Activated effector memory CD4-positive, alpha-beta T cell treated with Interleukin-2 at 50 U/mL for 16 hours (primary cell): ENCODE measurements at places on chromosomes 7 and 10.
A peak's percentile ranks its signal among the peaks of the same experiment; 100 is the strongest.

- no peak for DNase-seq
Measured at GRCh38 chr7:10474048-10474447, 499.6 kb upstream of the PHF14 start.

- DNase-seq, result no peak
Measured at GRCh38 chr7:149325248-149325647, 63.3 kb downstream of the ZNF783 start.

- no peak for DNase-seq
Measured at GRCh38 chr7:46153583-46153950, 232.5 kb upstream of the IGFBP3 start.

GRCh38 chr10:10431422-10432066 is 586.1 kb upstream of the CELF2 start:
- DNase-seq, result no peak

DNA sequence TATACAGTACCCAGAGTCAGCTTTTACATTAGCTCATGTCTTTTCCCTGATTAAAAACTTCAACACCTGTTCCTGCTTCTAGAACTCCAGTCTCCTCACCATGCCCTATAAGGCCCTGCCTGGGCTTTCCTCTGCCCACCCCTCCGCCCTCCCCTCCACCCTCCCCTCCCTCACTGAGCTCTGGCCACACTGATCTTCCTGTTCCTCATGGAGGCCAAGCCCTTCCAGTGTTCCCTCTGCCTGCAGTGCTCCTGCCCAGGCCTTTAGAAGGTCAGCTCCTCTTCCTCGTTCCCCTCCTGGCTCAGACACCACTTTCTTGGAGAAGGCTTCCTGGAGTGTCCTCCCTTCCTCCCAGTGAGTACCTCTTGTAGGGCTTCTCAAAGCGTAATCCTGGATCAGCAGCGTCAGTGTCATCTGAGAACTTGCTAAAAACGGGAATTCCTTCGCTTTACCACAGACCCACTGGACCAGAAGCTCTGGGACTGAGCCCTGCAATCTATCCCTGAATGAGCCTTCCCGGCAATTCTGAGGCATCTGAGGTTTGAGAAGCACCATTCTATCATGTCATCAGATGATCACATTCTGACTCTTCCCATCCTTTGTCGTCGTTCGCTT is 3.7 kb downstream of the PDZD7 start:
- no peak for DNase-seq

- DNase-seq, result no peak
Measured at GRCh38 chr10:56222237-56222636, 138.8 kb downstream of the ZWINT start.

- DNase-seq, result no peak
Measured at GRCh38 chr7:128938544-128939074, 882 bp downstream of the IRF5 start.

DNA sequence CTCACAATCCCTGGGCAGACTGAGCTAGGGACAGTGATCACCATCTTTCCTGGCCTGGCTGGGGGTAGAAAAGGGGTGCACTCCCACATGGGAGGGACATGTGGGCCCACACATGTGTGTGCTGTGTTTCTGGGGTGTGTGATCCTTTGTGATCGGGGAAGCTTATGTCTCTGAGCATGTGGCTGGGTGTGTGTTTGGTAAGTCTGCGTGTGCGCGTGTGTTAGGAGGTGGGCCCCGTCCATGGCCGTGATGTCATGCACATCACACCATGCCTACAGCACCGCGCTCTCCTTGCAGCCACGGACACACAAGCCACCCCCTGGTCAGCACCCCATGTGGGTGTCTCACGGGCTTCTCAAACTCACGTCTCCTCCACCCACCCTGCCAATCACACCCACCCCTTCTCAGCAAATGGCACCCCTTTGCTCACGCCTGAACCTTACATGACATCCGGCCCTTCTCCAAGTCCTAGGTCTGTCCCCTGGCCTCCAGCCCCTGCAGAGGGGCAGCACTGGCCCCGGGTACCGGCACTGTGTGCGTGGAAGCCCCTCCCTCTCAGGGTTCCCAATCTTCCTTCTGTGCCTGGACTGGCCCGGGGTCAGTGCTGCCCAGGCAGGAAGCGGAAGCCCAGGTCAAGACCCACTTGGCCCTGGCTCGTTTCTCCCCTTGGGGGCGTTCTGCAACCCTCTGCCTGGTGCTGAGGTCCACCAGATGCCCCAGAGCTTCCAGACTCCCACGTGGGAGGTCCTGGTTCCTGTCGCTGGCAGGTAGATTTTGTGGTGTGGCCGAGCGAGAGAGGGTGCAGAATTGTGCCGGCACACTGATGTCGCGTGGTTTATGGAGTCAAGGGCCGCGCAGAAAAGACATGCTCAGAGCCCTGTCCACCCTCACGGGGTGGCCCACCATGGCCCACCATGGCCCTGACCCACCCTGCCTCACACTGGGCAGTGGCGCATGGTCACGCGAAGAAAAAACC is 12.6 kb downstream of the SLC29A4 start:
- DNase-seq, result no peak

DNA sequence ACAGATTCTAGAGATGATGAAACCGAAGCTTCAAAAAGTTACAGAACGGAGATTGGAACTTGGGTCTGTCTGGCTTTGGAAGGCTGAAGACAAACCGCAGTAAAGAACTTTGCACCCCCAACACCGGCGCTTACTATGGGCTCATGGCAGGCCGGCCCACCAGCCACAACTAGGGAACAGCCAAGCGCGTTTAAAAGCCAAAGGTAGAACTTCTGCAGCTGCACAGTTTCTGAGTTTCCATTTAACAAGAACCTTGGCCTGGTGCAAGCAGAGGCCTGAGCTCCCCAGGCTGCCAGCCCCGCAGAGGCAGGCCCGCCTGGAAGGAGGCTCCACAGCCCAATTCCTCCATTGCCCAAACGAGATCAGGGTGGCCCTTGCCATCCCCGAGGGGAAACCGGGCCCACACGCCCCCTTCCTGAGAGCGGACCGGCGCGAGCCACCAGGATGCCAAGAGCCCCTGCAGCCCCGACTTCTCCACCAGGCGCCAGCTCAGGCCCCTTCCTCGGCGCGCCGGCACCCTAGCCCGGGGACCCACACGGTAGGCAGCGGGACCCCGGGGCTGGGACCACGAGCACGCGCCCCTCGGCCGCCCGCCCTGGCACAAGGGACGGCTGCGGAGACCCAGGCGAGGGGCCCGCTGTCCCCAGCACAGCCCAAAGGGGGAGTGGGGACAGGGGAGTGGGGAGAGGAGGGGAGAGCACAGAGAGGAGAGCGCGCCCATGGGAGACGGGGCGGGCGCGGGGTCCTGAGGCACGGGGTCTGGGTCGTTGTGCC is 566 bp downstream of the MAD1L1 start:
- DNase-seq, result peak; percentile 8

DNA sequence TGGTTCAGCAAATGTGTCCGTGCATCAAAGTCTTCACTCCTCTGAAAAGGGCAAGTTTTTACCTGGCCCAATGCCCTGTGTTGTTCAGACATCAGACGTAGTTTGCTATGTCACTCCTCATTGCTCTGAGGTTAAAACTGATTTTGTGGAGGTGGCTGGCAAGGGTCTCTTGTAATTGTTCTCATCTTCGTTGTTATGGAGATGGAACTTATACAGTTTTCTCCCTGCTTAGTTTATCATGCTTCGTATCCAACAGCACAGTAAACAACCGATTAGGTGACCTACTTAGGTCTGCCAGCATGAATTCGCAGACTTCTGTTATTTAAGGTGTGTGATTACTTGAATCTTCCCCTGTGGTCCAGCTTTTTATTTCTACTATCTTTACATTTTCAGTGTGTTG is 274.1 kb upstream of the SMIM30 start:
- no peak for DNase-seq

- no peak for DNase-seq
Measured at GRCh38 chr10:123100030-123100762, 35.6 kb upstream of the HMX3 start.

DNA sequence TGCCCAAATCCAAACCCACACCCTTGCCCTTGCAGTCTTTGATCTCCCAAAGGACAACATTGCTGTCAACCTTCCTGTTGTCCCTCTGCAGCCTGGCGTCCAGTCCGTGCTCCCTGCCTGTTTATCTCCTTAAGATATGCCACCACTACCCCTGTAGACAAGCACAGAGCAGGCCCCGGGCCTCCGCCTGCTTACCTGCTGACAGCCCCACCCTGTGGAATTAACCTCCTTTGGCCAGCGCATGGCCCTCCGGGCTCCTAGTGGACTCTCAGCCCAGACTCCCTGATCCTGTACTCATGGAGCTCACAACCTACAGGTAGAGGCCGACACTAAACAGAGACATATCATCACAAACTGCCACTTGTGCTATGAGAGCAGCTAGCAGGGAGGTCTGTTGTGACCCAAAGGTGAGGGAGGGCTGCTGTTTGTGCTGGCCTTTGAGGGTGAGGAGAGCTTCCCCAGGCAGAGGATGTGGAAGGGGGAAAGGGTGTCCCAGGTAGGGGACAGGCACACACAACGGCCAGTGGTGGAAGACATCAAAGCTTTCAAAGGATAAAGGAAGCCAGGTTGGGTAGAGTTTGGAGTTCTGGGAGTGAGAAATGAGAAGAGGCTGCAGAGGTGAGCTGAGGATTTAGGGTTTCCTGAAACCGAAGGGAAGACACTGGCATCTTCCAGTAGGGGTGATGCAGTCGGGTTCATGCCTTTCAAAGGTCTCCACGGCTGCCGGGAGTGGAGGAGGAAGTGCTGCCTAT is 174.5 kb upstream of the ZMIZ1 start:
- DNase-seq, result no peak

GRCh38 chr10:98267894-98268693 is at the start of gene LOXL4:
LOXL4 (minus strand) TSS chr10:98268194; CDS start chr10:98263019, 5,175 bp downstream.
- no peak for DNase-seq

DNA sequence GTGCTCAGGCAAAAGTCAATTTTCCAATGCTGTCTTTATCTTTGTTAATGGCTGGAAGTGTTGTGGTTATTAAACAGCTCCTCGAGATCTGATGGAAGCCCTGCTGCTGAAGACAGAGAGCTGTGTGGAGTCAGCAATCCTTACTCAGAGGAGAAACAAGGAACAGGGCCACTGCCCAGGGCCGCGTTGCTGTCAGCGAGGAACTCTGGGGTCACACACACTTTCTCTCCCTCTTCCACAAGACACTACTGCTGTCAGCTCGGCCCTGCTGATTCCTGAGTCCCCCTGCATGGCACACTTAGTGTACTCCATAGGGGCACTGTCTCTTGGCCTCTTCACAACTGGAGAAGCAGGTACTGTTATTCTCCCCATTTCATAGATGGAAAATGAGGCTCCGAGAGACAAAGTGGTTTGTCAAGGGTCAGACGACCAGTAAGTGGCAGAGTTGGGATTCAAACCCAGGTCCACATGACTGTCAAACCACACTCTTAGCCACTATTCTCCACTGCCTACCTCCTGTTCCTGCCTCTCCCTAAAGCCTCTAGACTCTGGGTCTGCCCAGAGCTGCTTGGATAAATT is 29.3 kb upstream of the PDCD4 start:
- no peak for DNase-seq

GRCh38 chr10:24848195-24848594 is 104.2 kb downstream of the PRTFDC1 start:
- DNase-seq, result no peak

DNA sequence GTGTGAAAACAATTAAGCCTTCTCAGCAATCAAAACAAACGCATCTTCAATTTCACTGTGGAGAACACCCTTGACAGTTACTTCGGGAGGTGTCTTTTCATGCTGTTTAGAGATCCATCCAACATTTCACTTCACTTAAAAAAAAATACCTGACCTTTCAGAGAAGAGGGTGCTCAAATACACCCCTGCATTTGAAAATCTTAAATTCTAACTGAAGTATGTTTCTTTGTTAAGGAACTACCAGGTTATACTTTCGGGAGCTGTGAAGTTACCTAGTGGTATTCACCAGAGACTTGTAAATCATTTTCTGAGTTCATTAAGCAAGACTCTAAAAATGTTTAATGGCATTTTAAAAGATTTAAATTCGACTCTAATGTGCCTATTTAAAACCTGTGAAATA is 38.8 kb downstream of the CNPY1 start:
- DNase-seq, result no peak

GRCh38 chr7:14691597-14692203 is 210.9 kb downstream of the DGKB start:
- DNase-seq, result peak; percentile 14

GRCh38 chr10:104640339-104641186 is 527 bp upstream of the SORCS3 start:
- no peak for DNase-seq

GRCh38 chr7:68689087-68689433 is 909.2 kb upstream of the AUTS2 start:
- DNase-seq, result no peak

DNA sequence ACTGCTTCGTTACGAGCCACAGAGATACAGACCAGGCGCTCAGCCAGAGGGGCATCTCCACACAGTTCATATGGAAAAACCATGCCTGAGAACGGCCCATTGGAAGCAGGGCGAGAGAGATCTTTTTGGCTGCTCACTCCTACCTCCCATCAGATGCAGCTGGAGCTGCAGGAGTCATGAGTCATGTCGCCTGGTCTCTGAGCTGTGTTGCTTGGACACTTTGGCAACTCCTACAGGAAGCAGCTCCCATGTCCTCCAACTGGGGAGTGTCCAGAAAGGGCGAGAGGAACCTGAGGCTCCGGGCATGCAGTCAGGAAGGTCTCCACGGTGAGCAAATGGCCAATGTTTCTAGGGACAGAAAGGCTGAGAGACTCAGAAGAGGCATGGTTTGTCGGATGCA is 24.9 kb downstream of the INSIG1 start:
- no peak for DNase-seq

DNA sequence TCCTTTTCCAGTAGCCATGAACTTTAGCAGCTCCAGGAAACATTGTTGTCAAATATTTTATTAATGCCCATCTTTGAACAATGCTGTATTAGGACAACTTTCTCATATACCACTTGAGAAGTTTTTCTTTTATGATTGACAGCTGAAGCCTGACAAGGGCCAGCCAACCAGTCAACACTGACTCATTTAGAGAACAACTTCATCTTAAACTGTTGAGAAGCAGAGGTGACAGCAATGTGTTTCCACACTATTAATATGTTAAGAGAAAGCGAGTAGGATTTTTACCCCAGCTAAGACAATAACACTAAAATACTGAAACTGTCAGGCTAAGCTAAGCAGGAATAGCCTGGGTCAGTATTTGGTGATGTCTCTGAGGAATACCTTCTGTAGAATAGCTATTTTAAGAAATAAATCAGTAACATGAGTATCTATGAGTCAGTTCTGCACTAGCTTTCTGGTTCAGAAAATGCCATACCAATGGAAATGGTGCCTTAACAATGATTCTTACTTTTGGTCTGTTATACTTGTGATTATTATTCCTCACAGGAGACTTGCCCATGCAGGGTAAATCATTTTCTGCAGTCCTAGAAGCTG is 168.8 kb upstream of the POT1 start:
- DNase-seq, result no peak

GRCh38 chr7:121202834-121203233 is 126.0 kb upstream of the WNT16 start:
- no peak for DNase-seq

GRCh38 chr10:36500266-36500665 is 625.1 kb upstream of the ANKRD30A start:
- DNase-seq, result no peak

- peak; percentile 10 for DNase-seq
Measured at GRCh38 chr10:92839191-92840085, 8.9 kb upstream of the EXOC6 start.
